ENCODE measurements at places on chromosomes 1 and 21.

GRCh38 chr21:37550157-37550556 is 183.6 kb downstream of the DYRK1A start:
- no peak for DNase-seq

- DNase-seq: peak; percentile 14
Observed at GRCh38 chr1:64898107-64898861, 68.1 kb downstream of the JAK1 start.

- no peak for DNase-seq
Observed at GRCh38 chr1:234579967-234580366, 30.0 kb downstream of the IRF2BP2 start.

- no peak for DNase-seq
Observed at GRCh38 chr1:36882536-36883285, 151.6 kb downstream of the GRIK3 start.

GRCh38 chr21:35850029-35850428 is 210.3 kb downstream of the SETD4 start:
- DNase-seq: no peak

GRCh38 chr1:181396171-181396670 is 87.1 kb upstream of the CACNA1E start:
- no peak for DNase-seq

- peak; percentile 6 for DNase-seq
Observed at GRCh38 chr1:147541672-147542568, 619 bp downstream of the BCL9 start.

- DNase-seq: no peak
Observed at GRCh38 chr1:119440721-119441307, 25.9 kb downstream of the HSD3B2 start.

- DNase-seq: no peak
Observed at GRCh38 chr1:153612755-153613331, at the start of gene S100A16. S100A16 (minus strand) TSS chr1:153613137; CDS start chr1:153608151, 4,986 bp downstream.

- peak; percentile 32 for DNase-seq
Observed at GRCh38 chr1:202998836-202999750, 8.1 kb upstream of the TMEM183A start.

- no peak for DNase-seq
Observed at GRCh38 chr1:227775841-227776240, 39.6 kb upstream of the PRSS38 start.

DNA sequence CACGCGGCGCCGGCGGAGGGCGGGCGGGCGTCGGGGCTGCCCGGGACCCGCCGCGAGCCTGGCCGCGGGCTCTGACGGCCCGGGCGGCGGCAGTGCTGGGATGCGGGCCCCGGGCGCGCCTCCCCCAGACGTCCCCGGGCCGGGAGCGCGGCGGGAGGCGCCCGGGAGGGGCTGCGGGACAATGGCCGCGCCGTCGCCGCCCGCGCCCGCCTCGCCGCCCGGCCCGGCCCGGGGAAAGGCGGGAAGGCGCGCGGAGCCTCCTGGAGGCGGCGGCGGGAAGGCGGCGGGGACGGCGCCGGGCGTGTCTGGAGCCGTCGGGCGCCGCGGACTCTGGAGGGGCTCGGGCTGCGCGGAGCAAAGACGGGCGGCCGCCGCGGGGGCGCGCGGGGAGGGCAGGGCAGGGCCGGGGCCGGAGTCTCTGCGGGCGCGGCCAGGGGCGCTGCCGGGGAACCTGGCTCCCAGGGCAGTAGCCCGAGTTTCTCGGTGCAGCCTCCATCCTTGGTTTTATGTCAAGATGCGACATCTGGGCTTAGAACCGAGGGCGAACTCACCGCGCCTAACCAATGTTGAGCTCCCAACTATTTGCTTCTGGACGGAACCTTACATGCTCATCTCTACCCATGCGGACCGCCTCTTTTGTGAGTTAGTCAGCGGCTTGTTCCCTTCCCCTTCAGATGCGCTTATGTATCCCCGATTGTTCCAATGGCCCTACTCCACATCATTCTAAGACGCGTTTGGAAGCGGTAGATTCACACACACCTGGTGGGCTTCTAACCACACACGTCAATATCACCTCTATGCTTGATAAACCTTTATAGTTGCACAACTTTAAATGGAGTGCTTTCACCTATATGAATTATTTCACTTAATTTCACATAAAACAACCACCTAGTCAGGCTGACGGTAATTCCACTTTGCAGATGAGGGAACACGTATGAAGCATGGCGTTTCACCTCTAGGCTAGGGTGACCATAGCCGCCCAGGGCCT is 651 bp downstream of the ZBTB8A start:
- DNase-seq: no peak

DNA sequence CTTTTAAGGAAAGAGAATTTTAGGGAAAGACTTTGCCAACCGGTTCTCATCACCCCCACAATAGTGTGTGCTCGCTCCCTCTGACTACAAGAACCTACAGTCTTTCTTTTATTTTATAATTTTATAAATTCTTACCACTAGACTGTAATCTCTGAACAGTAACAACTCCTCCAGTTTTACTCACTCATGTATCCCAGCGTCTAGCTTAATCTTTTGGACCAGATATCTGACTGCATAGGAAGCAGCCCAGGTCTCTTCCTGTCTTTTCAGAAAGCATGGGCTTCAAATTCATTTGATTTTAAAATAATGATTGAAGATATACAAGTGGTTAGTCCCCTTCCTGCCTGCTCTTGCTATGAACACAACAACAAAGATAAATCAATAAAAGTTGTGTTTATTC is 19.0 kb upstream of the DUSP10 start:
- no peak for DNase-seq

DNA sequence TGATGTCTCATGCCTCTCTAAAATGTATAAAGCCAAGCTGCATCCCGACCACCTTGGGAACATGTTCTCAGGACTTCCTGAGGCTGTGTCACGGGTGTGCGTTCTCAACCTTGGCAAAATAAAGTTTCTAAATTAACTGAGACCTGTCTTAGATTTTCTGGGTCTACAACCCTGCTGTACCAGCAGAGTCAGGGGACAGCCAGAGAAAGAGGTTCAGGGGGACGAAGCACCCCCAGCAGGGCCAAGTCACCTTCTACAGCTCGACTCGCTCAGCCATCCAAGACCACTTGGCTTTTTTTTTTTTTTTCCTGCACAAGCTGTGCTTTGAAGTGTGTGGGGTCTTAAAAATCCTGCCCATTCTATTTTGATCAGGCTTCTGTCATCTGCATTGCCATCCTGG is 28.5 kb upstream of the PDE9A start:
- no peak for DNase-seq

- no peak for DNase-seq
Observed at GRCh38 chr1:235980976-235981375, 83.9 kb downstream of the NID1 start.

DNA sequence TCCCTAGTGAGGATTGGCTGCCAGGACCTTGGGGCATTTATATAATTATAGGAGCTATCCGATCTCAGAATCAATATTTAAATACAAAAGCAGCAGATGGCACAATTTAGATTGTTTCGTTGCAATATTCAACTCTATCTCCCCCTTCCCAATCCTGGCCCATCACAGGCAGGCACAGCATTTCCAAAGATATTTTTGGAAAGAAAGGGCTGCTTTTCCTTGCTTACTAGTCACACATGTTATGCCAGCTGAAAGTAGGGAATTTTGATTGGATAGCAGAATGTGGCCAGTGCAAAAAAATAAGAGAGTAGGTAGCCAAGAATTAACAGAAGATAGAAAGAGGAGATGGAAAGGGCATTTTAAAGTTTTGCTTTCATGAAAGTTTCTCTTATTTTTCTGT is 37.9 kb downstream of the IL12RB2 start:
- no peak for DNase-seq

DNA sequence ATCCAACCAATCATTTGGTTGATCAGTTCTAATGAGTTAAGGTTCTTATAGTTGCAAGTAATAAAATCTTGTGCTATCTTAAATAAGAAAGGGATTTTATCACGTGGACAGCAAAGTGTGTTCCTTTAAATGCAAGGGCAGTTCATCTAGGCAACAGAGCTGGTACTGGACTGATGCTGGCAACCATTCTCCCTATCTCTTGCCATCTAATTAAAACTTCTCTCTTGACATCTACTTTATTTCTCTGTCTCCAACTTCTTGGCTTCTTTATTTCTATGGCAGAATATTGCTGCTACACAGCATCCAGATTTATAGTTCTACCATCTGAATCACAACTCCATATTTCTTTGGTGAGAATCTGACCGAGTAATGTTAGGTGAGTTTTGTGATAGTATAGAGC is 115.2 kb upstream of the CACYBP start:
- no peak for DNase-seq

DNA sequence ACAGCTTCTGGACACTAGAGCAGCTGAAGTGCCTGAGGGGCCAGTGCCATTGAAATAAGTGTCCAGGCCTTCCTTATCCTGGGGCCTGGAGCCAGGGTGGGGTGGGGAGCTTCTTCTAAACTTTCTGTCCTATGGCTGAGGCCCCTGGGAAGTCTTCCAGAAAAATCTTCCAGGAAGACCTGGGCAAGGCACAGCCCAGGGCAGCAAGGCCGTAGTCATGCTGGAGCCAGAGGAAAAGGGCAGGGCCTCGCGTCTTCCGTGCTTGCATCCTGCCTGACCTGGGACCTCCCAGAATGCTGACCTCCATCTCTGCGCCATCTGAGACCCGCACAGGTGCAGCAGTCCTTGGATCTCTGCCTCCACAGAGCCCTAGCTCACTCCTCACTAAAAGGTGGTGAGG is 96.7 kb upstream of the SLC44A3 start:
- no peak for DNase-seq

DNA sequence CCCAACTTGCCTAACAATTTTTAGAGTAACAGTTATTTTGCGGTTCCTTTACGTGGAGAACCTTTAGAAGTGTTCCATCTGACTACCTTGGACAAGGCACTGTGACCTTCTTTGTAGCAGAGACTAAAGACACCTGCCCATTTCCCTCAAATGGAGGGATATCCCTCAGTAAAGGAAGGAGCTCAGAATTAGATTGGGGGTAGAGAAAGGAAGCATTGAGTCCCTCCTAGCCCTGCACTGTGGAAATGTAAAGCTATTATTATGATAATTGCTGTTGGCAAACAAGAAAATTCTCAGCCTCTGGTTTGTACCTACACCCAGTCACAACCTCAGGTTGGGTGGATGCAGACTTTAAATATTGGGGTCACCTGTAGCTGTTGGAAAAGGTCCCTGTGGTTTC is 72.6 kb upstream of the MACF1 start:
- DNase-seq: no peak

DNA sequence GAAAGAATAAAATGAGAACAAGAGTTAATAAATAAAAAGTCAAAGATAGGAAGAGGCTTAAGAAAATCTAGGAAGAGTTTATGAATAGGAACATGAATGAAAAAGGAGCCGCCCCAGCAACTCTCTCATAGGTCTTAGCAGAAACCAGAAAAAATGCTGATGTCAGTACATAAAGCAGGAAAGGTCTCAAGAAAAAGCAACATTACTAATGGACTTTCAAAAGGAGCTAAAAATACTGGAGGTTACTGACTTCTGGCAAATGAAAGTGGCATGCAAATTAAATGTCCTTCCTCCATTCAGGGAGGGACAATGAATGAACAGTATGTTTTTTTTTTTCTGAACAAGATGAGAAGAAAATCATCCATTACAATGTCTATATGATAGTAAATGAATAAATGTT is 387.6 kb downstream of the BRINP2 start:
- no peak for DNase-seq

- no peak for DNase-seq
Observed at GRCh38 chr1:160659566-160659965, 12.7 kb upstream of the SLAMF1 start.

DNA sequence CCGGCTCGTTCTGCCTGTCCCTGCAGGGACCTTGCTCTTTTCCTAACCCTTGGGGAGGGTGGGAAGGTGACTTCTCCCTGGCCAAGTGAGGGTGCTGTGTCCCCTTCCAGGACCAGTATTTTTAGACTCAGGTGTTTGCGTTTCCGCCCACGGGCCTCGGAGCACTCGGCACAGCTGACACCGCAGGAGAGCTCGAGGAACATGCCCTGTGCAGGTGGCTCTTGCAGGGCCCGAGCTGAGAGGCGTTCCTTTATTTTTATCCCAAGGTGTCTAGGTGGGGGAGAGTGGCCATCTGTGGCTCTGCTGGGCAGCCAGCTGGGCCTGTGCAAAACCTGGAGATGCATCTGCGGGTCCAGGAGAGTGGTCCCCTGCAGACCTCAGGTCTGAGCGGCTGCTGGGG is 16.0 kb downstream of the PLCH2 start:
- DNase-seq: no peak

DNA sequence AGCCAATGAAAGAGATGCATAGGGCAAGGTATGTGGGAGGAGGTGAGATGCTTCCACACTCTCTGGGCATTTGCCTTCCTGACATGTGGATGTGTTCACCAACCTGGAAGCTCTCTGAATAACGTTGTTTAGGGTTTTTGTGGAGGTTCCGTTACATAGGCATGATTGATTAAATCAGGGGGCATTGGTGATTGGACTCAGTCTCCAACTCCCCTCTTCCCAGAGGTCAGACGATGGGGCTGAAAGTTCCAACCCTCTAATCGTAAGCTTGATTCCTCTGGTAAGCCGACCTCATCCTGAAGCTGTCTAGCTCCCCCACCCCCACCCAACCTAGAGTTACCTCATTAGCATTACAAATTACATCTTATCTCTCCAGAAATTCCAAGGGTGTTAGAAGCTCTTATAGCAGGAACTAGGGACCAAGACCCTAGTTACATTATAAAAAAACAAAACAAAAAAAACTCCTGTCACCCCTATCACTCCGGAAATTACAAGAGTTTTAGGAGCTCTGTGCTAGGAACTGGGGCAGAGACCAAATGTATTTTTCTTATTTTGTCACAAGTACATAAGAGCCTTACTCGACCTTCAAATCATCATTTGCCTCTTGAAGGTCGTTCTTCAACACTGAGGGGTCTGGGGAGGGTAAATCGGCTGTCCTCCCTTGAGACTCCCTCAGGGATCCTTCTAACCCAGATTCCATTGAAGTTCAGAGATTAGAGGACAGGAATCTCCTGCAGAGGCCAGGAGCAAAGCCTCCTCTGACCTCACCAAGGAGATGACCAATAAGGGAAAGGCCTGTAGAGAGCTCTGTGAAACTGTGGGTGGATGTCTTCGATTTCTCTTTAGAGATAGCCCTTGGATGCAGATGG is 58.2 kb downstream of the DNTTIP2 start:
- DNase-seq: no peak

GRCh38 chr1:201259476-201260235 is 23.6 kb upstream of the PKP1 start:
- DNase-seq: no peak

DNA sequence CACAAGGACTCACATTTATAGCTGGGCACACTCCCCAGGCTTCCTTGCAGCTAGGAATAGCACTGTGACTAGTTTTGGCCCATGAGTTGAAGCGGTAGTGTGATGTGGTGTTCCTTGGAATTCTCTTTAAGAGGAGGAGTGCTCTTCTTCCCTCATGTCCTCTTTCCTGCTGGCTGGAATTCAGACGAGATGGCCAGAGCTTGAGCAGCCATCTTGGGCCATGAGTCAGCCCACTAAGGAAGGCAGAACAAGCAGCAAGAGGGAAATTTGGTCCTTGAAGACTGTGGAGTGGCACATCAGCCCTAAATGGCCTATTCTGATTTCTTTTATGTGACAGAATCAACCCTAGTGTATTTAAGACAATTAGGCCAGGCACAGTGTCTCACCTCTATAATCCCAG is 20.0 kb downstream of the HTR6 start:
- DNase-seq: no peak

All from stimulated activated CD4-positive, alpha-beta T cell treated with anti-CD3 and anti-CD28 coated beads, Interleukin-1b, Interleukin-23, amount 100 ng/mL, for 24 hours (primary cell).